ENCODE measurements at places on chromosomes 12 and 14.

GRCh38 chr12:130795906-130796305, 43.1 kb downstream of the STX2 start:
- no peak for DNase-seq

- no peak for DNase-seq
These were observed 69.1 kb downstream of the FOXN3 start for GRCh38 chr14:89347885-89348284.

DNA sequence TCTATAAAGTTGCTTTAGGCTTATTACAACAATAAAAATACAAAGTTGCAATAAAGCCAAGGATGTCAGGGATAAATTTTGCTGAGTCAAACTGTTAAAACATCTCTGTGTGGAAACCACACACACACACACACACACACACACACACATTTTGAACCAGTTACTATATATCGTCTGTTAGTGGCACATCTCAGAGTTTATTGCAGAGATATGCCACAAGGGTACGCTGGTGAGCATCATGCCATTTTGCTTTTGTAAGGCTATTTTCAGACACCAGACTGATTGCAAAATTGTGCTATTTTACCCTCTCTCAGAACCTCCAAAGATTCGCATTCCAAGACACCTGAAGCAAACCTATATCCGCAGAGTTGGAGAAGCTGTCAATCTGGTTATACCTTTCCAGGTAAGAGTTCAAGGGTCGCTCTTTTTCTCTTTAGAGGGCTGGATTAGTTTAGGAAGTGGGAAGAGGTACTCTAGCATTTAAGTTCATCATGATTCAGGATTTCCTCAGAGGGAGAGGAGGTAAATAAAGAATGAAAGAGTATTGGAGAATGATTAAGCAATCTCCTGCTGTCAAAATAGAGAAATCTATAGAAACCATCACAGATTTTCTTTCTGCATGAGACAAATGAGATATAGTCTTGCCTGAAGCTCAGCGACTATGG, 27.3 kb upstream of the CHPT1 start:
- DNase-seq, result peak; percentile 23

DNA sequence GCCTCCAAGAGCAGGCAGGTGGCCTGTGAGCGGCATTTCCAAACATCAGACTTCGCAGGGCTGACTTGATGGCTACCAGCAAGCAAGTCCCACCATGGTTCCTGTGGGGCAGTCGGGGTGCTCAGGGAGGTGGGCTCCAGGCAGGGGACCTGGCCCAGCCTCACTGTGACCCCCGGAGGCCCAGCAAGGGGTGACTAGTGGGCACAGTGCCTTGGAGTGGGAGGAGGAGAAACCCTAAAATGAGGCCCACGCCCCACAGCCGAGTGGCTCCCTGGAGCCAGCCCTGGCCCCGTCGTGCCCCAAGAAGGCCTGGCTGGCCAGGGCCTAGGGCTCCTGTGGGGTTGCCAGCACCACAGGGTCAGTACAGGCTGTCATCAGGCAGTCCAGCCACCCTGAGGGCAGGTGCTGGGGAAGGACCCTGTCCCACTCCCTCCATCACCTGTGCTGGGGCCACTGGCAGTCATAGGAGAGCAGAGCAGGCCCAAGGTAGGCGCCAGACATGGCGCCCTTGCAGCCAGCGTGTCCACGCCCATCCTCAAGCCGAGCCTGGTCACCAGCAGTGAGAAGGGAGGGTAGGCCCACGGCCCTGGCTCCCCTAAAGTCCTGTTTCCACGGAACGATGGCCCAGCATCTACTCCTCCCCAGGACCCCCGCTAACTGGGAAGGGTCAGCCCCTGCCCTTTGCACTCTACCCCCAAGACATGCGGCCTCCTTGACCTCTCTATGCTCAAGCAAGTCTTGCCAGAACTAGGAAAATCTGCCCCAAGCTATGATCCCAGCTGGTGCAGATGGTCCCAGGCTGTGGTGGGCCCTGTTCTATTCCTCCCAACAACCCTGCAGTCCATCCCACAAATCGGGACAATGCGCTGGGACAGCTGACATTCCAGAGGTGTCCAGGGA, 144.2 kb upstream of the C14orf180 start:
- DNase-seq, result peak; percentile 22

GRCh38 chr12:10094646-10095395, 4.0 kb downstream of the CLEC1A start:
- DNase-seq, result no peak

GRCh38 chr12:321606-322326, 59.1 kb upstream of the SLC6A13 start:
- no peak for DNase-seq

DNA sequence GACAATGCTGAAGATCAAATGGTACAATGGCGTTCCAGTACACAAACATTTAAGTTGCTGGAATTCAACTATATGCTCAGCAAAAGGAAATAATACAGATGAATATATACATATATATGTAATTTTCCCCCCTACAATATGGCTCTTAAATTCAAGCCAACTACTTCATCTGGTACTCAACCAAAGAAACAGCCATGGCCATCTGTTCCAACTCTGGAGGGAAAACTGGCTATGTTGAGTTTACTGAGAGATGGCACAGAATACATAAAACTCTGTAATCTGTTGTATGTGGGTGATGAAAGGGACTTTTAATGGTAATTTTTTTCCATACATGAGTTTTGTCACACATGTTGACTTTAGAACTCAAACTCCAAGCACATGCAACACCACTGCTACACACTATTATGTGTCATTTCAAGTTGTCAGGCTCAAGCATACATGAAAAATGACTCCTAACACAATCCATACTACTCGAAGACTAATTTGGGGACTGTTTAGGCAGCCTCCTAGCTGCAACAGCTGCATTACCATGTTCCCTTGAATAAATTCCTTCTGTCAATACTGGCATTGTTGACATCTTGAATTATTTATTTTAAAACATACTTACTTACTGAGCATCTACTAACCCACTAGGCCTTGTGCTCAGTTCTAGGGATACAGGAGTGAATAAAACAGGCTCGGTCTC, 38.2 kb upstream of the MAP3K9 start:
- no peak for DNase-seq

DNA sequence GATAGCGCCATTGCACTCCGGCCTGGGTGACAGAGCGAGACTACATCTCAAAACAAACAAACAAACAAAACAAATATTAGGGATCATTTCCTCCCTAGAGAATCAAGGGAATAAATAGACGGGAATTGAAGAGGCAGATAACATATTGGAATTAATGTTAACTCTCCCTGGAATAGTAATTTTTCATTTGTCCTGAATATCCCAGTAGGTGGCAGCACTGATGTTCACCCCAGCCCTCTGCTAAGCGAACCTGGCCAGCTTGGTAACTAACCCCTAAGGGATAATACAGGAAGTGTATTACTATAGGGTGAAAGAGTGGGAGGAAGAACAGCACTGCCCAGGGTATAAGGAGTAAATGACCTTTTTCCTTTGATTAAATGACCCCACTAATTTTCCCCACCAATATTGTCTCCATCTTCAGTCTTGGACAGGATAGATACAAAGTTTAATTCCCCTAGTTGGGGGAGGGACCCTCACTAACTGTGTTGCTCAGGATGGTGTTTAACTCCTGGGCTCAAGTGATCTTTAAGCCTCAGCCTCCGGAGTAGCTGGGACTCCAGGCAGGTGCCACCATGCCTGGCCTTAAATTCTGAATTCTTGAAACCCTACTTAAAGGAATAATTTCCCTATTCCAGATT, 40.5 kb downstream of the SLC2A14 start:
- DNase-seq, result peak; percentile 66

GRCh38 chr12:63963868-63964267, 119.4 kb downstream of the SRGAP1 start:
- DNase-seq, result no peak

DNA sequence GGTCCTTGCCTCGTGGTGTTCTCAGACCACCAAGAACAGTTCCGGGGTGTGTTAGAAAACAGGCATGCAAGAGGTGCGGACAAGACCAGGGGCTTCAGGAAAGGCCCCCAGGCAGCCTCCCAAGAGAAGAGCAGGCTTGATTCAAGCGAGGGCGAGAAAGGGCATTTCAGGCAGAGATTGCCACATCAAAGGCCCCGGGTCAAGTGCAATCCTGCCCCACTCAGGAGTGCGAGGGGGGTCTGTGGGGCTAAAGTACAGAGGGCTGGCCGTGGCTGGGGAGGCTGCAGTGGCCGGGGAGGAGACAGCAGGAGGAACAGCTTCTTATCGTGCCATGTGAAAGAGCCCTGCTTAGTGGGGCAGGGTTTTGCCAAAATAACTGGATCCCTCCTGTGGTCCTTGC, 2.7 kb upstream of the BDKRB2 start:
- DNase-seq, result no peak

GRCh38 chr12:124298685-124299410, 4.0 kb downstream of the RFLNA start:
- DNase-seq, result no peak

DNA sequence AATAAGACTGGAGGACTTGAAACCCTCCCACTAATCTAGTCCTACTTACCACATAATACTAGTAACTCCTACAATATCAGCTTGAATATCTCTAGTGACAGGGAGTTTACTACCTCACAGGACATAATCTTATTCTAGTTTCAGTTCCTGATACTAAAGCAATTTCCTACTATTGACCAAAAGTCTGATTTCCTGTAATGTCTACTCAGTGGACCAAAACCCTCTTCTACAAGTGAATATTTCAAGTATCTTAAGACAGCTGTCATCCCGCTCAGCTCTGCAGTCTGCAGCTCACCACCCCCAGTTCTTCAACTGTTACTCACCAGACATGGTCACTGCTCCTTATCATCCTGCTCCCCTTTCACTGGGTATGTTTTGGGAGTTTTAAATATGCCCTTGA, 70.8 kb upstream of the TMCC3 start:
- peak; percentile 55 for DNase-seq

GRCh38 chr12:120466560-120467315, 2.8 kb downstream of the SRSF9 start:
- DNase-seq, result no peak

- DNase-seq, result no peak
These were observed 29.4 kb downstream of the PLEKHG7 start for GRCh38 chr12:92732216-92732615.

DNA sequence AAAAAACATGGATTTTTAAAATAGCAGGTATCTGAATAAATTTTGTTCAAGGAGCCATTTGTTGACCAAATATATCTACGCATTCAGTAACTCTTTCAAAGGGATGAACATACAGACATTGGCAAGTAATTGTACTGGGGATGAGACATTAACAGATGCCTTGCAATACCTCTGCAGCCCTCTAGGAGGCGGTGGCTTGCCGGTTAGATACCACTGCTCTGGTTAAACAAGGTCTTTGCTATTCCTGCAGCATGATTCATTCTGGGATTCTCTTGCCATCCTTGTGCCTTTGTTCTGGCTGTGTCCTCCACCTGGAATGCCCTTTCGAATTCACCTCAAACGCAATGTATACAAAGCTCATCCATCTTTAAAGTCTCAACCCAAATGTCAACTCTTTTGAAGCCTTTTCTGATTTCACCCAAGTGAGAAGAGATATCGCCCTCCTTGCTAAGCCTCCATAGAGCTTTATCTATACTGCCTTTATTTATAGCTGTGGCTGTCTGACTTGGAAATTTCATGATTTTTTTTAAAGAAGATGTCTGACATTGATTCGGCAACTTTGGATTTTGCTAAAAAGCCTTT, 131.0 kb upstream of the SRRM4 start:
- DNase-seq, result peak; percentile 25

DNA sequence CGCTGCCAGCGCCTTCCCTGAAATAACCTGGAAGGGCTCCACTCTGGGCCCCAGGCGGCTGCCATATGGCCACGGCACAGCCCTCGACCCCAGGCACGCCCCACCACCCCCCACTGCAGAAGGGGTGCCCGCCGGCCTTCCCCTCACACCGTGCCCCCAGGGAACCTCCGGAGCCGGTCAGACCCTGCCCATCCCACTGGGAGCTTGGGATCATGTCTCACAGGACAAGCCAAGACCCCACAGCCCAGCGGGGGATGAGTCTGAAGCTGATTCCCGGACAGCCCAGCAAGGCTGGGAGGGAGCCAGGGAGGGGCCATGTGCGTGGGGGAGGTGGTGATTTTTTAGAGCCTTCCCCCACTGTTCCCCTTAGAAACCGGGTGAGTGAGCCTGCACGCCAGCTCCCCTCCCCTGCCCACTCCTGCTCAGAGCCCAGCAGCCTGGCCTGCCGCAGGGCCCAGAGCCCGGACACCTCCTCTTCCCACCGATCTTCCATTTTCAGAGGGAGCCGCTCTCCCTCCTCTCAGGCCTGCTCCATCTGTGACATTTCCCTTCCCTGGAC, 1.4 kb downstream of the RIMBP2 start:
- DNase-seq, result no peak

GRCh38 chr12:132625731-132626430, 7.3 kb downstream of the P2RX2 start:
- DNase-seq, result no peak

GRCh38 chr14:33589334-33589733, 361.5 kb downstream of the EGLN3 start:
- DNase-seq, result no peak

DNA sequence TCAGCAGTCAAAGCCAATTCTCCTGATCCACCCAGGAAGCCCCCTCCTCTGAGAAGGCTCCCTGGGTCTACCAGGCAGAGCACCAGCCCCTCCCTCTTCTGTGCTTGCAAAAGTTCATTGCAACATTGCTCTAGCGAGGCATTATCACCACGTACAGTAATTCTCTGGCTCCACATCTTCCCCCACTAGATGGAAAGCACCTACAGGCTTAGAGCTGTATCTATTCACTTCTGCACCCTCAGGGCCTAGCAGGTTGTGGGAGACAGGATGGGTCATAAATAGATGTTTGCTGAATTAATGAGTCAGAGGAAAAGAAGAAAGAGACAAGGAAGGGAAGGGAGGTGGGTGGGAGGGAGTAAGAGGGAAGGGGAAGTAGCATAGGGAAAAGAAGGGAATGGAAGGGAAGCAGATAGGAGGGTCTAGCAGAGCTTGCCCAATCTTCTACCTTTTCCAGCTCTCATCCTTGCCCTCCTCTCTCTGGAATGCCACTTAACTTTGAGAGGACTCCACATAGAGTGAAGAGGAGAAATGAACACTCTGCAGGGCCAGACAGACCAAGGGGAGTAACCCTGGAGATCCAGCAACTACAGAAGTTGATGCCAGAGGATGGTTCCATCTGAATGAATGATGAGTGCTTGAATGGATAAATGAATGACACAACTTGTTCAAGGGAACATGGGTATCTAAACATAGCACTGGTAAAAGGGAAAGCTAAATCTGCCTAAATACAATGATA, 42.0 kb upstream of the NT5DC3 start:
- peak; percentile 38 for DNase-seq

- DNase-seq, result peak; percentile 51
These were observed 85.4 kb upstream of the DYNC1H1 start for GRCh38 chr14:101878822-101879528.

- no peak for DNase-seq
These were observed 5.3 kb upstream of the VSIG10 start for GRCh38 chr12:118109088-118109487.

- no peak for DNase-seq
These were observed 291.1 kb downstream of the SYT1 start for GRCh38 chr12:79155683-79156082.

DNA sequence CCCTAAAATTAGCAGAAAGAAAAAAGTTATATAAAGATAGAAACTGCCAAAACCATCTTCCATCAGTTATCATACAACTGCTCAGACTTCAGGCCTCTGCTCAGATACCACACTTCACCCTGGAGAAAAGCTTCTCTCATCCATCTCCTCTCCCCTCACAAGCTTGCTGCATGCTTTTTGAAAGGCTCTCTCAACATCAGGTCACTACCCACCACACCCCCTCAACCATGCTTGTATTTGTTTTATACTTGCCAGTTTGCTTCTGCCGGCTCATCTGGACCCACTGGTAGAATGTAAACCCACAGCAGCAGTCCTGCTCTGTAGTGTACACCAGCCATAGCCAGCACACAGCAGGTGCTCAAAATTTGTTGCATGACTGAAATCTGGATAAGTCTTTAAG, 8.8 kb downstream of the PPP1CC start:
- no peak for DNase-seq
